ENCODE measurements at places on chromosomes 1 and 21.

DNA sequence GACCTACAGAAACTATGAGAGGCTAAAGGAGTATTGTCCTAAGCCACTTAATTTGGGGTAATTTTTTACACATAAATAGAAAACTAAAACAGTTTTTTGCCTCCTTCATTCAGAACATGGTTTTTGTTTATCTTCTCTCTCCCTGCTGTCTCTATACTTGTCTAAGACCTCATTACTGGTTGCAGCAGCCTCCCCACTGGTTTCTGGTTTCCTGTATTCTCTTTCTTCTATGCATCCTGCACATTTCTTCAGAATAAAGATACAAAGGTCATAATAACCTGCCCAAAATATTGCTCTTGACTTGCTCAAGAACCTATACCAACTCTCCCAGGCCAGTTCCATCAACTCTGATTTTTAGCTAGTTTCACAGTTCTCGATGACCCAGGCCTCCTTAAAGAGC is 19.8 kb upstream of the BOLA1 start:
- DNase-seq, result no peak

- no peak for DNase-seq
These were observed 21.2 kb downstream of the PRRX1 start for GRCh38 chr1:170685166-170685565.

DNA sequence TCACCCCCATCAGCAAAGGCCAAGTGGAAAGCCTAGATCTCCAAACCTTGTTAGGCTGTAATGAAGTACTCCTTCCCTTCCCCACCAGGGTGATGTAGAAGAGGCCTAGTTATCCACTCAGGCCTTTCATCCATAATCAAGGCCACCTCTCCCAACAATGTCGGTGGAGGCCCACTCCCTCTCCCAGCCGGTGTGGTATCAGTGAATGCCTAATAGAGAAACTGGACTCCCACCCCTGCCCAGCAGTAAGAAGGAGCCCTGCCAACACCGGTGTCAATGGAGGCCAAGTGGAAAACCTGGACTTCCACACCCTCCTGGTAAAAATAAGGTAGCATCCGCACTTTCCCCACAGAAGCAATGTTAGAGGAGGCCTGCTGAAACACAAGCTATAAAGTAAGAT is 23.9 kb downstream of the NDUFS5 start:
- DNase-seq, result no peak

DNA sequence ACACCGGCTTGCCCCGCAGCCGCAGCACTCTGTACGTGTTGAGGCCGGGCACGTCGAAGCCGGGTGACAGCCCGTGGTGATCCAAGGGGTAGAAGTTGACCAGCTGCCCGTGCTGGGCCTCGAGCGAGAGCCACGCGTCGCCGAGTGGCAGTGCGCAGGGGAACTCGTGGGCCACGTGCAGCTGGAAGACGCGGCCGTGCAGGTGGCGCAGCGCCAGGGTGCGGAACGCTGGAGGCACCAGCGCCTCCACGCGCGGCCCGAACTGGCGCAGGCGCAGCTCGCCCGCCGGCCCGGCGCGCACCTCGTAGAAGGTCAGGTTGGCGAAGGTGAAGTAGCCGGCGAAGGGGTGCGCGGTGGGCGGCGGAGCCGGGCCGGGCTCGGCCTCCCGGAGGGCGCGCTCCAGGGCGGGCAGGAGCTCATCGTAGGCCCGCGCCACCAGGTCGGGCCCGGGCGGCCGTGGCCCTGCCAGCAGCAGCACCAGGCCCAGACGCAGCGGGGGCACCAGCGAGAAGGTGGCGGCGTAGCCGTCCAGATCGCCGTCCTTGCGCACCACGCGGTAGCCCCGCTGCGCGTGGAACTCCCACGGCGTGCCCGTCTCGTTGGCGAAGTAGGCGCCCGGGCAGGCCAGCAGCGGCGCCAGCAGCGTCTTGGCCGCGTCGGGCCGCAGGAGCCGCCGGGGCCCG is 19.5 kb downstream of the LACTBL1 start:
- DNase-seq, result no peak

GRCh38 chr1:46477153-46477929 is 12.3 kb upstream of the DMBX1 start:
- no peak for DNase-seq

DNA sequence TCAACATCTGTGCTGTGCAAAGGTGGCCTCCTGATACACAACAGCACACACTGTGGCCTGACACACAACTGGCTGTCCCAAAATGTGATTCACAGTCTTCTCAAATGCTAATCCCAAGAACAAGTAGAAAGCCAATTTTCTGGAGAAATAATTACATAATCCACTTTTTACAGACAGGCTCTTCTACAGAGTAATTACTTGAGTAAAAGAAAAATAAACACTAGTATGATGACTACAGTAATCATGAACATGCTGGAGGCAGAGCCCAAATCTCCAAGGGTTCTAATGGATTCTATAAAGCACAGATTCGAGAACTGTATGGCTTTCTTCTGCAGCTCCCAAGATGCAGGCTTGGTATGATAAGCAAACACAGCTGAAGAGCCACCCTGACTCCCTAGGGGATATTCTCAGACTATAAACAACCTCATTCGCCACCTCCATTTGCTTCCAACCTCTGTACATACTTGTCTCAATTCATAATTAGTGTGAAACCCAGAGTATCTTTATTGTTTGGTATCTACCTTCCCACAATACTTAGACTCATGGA is 81.9 kb downstream of the SIPA1L2 start:
- DNase-seq, result peak; percentile 98

DNA sequence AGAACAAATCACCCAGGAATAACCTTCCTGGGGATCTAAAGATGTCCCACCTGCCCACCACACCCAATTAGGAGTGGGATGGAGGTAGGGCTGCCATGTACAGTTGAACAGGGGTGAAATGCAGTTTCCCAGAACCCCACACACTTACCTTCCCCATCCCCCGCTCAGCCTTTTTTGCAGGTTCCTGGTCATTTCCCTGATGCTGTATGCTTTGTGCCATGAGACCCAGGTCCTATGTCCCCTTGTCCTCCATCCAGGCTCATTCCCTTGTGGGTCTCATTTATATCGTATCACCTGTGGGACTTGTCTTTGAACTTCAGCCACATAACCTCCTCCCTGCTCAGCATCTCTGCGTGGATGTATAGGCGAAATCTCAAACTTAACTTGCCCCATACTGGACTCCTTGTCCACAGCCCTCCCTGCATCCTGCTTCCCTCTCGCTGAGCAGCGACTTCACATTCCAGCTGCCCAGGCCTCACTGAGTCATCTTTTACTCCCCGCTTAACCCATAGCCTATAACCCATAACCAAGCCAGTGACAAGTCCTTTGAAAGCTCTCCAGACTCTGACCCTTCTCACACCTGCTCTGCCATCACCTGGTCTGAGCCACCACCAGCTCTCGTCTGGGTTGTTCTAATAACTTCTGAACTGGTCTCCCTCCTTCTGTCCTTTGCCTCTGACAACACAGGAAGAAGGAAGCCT is 4.7 kb downstream of the LDLRAD2 start:
- no peak for DNase-seq

DNA sequence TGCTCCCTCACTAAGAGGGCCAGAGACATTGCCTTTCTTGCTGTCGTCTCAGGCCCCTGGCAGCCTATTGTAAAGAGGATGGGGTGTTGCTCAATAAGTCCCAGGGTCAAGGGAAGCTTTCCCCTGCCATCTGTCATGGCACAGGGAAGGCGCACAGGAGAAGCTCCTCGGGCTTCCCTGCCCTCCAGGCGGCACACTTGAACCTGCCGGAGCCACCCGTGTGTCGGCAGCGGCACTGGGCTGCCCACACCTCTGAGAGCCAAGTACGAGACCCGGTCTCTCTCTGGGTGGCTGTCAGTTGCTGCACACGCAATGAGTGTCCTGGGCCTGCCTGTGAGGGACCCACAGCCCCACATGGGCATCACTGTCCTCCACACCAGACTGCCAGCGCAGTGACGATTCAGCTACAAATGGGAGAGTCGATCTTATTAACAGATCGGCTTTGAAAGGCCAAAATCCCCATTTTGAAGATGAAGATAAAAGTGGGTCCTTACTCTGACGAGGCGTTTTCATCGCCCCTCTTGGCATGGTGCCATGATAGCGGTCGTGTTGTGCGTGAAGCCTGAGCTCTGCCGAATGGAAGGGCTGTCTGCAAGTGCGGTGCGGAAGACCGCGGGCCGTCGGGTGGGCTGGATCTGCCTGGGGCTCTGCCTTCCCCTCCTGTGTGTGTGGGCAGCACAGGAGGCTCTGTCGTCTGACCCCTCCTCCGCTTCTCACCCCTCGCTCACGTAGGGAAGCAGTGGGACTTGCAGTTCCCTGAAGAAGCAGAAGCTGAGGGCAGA is 29.2 kb upstream of the PDXK start:
- no peak for DNase-seq

DNA sequence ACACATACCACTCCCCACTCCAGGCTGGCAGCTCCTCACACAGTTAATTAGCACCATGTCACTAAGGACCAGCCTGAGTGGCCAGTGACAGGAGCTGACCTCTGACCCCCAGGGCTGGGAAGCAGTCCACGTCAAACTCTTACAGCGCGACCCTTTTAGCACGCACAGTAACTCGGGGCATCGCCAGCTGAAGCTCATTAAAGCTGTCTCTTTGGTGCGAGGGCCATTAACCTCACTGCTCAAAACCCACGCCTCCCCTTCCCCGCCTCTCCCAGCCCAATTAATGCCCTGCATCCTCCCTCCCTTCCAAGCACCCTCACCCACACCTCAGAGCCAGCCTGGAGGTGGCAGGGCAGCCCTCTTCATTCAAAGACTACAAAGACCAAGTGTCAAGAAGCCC is 31.7 kb downstream of the DMAP1 start:
- DNase-seq, result no peak

DNA sequence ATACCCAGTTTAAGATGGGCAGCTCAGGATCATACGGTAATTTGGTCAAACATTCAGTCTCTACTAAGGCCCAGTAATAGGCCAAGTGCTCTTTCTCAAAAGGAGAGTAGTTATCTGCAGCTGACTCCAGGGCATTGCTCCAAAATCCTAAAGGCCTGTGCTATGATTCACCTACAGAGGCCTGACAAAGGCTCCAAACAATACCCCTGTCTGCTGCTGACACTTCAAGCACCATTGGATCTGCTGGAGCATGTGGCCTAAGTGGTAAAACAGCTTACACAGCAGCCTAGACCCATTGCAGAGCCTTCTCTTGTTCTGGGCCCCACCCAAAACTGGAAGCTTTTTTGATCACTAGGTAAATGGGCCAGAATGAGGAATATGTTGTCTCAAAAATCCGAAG is 22.8 kb downstream of the SLAMF7 start:
- DNase-seq, result no peak

DNA sequence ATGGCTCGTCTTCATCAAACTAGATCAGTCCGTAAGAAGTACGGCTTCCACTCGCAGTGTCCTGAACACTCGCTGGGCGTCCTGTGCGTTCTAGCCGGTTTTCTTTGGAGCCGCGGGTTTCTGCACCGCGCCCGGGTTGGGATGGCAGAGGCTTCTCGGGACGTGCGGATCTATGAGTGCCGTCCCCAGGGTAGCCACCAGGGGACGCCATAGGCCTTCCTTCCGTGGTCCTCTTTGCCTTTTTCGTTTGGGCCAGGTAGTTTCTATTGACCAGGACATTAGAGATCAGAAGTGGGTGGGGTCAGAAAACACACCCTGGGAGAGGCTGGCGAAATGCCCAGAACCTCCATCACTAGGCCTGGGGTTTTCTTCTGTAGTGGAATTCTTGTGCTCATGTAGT is 273.8 kb downstream of the FAM72C start:
- DNase-seq, result no peak

GRCh38 chr21:16422702-16423101 is 692.9 kb downstream of the USP25 start:
- no peak for DNase-seq

GRCh38 chr21:32886339-32886738 is 114.8 kb upstream of the PAXBP1 start:
- DNase-seq, result no peak

DNA sequence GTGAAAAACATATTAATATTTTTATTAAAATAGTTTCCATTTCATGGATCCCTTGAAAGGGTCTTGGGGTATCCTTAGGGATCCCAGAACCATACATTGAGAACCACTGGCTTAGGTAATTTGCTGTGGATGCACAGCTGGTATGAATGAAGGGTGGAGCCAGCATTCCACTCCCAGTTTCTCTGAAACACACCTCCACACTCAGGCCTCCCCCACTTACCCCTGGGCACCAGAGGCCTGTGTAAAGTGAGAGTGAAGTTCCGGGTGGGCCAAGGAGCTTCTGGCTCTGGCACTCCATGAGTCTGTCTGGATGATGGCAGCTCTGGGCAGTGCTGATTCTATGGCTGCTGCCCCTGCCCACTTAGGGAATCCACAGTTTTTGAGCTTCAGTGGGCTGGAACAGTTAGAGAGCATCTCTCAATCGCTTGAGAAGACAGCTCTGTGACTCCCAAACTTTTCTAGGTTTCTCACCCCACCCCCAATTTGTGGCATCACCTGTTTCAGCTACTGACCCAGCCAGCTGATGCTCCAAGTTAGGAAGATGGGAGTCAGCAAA is 57.8 kb upstream of the CD1D start:
- DNase-seq, result no peak

GRCh38 chr1:214328770-214329469 is 48.0 kb downstream of the SMYD2 start:
- peak; percentile 24 for DNase-seq

DNA sequence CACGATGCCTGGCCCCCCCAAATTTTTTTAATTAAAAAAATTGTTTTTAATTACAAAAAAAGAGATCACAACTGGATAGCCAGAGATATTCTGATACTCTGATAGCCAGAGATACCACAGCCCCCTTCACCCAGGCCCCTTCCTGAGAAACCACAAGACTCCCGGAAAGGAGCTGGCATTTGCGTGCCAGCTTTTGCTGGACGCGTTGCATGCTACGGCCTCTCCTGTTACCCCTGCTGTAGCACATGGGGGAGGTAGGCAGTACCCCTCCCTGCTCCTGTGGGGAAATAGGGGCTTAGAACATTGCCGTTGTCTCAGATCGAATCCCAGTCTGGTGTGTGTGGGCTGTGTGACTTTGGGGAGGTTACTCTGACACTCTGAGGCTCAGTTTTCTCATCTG is 22.7 kb downstream of the MFAP2 start:
- DNase-seq, result no peak

DNA sequence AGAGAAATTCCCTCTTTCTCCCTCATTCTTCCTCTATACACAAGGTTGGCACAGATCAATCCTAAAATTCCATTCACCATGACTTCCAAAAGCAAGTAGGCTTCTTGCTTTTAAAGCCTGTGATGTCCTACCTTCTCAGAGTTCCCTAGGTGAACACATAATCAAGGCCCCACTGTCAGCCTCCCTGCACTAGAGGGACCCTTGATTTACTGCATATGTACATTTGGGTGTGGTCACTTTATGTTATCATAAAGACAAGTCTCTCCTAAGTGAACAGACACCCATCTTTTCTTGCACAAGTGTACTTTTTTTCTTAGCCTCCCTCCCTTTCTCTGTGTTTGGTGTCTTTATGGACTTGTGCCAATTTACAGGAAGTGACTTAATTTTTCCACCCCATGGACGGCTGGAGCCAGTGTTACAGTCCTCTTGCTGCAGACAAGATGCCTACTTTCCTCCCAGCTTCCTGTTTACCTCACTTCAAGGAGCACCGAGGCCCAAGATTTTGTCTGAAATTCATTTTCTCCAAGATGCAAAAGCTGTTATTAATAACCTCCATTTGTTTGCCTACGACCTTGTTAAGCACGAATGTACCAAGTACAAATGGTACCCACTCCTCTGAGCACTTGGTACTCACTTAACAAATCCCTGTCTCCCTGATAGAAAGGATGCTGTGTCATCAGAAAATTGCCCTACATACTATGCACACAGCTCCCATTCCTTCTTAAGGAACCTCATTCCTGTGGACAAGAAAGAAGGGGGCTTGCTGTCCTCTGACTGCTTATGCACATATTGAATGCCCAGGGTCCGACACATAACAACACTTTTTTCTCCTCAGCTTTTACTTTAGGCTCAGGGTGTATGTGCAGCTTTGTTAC is 82.8 kb upstream of the SLC44A3 start:
- DNase-seq, result no peak
